GF-D8 (cell line): ENCODE measurements at places on chromosomes 1 and 21.

- DNase-seq, result peak; percentile 92
Observed at GRCh38 chr1:111471012-111471411, 2.8 kb upstream of the C1orf162 start.

DNA sequence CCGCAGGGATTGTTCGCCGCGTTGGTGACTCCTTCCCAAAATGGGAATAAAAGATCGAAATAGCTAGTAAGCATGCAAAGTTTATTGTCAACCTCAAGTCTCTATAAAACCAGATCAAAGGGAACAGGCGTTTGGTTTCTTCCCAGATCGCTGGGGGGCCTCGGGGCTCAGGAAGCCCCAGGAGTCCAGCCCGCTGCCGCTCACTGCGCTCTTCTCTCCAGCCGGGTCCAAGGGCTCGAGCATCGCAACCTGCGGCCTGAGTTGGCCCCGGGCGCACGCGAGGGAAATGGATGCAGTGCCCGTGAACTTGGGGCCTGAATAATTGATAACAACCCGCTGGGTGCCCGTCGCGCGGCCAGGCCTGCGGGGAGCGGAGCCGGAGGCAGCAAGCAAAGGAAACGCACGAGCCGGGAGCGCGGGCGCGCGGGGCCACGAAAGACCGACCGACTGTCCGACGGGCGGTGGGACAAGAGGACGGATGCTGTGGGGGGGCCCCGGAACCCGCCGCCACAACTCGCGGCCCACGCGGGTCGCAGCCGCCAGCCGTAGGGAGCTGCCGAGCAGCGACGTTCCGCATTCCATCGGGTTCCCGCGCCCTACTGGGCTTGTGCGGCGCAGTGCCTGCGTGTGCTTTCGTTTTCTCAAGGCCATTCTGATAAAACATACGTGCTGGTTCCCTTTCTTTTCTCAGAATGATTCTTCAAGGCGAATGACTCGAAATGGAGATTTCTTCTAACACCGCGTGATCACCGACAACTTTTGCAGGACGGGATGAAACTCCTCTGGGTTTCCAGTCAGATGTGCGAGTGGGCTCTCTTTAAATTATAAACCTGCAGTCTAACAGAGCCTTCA is 14.0 kb upstream of the ALX3 start:
- no peak for DNase-seq

- DNase-seq, result no peak
Observed at GRCh38 chr1:1041092-1041523, 21.2 kb downstream of the AGRN start.

DNA sequence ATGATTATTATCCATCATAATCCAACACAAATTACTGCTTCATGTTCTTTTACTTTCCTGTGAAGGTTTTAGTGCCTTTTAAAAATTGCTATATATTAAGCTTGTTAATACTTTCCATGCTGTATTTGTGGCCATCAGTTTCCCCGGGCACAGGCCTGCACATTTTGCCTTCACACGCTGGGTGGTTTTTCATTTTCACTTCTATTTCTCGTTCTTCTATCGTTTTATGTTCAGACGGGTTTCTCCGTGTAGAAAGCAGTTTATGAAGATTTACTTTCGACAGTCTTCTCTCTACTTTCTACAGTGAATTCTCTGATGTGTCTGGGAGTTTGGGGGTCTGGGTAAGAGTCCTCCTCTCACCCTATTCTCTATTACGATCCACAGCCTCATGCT is 9.5 kb downstream of the RUNX3 start:
- DNase-seq, result no peak

DNA sequence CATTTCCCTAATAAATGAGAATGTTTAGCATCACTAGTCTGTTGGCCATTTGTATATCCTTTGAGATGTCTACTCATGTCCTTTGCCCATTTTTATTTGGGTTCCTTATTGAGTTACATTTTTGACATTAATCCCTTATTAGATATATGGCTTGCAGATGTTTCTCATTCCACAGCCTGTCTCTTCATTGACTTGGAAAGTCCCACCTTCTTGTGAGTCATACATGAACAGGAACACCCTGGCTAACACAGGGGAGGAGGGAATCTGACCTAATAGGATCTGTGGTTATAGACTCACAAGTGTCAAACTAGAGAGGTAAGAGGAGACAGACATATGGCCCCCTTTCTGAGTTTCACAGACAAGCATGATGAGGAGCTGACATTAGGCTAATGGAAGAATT is 11.5 kb downstream of the ZP4 start:
- DNase-seq, result no peak

GRCh38 chr1:74368335-74368734 is 133.1 kb downstream of the TNNI3K start:
- DNase-seq, result no peak

GRCh38 chr1:45785583-45785982 is 17.8 kb upstream of the MAST2 start:
- peak; percentile 40 for DNase-seq

GRCh38 chr1:223741861-223742260 is 29.5 kb downstream of the CAPN2 start:
- DNase-seq, result no peak

- no peak for DNase-seq
Observed at GRCh38 chr1:231201979-231202633, 38.9 kb upstream of the GNPAT start.

- no peak for DNase-seq
Observed at GRCh38 chr1:6912518-6912917, 127.3 kb downstream of the CAMTA1 start.

DNA sequence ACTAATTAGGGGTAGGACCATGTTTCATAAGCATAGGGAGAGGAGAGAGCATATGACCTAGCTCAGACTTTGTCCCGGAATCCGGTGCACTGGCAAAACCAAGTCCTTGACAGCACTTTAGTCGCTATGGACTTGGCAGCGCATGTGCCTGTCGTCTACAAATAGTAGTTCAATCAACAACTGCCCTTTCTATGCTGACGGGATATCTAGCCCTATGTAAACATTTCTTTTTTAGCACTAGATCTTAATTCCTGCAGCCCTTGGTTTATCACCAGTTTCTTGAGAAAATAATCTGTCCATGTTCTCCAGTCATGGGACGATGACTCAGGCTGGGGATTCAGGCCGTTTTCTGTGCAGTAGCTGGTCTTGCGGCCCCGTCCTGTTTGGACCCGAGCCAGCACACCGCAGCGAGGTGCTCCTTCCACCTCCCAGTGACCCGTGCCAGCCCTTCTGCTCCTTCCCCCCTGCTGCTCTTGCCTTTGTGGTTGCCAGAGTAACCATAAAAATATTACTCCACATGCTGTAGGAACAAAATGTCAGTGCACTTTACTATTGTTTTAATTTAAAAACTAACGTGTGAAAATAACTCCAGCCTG is 8.6 kb upstream of the MT1HL1 start:
- DNase-seq, result no peak

DNA sequence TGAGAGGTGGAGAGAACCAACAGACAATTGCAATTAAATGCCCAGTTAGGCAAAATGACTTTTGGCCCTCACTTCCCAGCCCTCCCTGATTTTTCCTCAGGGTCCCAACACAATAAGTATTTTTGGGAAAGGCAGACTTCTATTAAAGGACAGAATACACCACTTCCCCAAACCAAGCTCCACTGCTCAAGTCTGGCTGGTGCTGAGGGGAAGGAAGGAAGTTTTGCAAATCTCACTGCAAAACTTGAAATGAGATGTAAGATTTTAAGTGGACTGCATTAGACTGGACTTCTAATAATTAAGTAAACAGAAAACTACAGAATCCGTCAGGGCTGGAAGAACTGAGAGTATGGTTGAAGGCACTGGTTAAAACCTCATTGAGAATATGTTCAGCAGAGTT is 32.2 kb upstream of the CD1D start:
- no peak for DNase-seq

GRCh38 chr1:1760715-1761114 is 17.6 kb downstream of the NADK start:
- DNase-seq, result no peak

DNA sequence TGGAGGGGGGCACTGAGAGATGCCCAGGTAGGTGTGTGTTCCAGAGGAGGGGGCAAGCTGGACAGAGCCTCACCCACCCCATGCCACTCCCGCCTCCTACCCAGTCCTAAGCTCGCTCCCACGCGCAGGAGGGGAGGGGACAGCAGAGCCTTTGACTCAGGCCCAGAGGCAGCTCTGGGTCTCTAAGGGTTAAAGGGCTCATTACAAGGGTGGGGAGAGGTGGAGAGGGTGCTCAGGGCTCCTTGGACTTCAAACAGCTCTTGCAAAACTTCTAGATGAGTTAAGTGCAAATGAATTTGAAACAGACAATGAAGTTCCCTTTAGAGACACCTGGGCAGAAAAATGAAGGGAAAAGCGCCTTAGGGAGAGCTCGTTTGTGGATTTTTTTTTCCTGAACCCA is 104.2 kb upstream of the CASZ1 start:
- no peak for DNase-seq

- DNase-seq, result no peak
Observed at GRCh38 chr1:39632323-39632681, 7.1 kb downstream of the HEYL start.

- DNase-seq, result no peak
Observed at GRCh38 chr1:61114178-61114870, 32.0 kb downstream of the NFIA start.

DNA sequence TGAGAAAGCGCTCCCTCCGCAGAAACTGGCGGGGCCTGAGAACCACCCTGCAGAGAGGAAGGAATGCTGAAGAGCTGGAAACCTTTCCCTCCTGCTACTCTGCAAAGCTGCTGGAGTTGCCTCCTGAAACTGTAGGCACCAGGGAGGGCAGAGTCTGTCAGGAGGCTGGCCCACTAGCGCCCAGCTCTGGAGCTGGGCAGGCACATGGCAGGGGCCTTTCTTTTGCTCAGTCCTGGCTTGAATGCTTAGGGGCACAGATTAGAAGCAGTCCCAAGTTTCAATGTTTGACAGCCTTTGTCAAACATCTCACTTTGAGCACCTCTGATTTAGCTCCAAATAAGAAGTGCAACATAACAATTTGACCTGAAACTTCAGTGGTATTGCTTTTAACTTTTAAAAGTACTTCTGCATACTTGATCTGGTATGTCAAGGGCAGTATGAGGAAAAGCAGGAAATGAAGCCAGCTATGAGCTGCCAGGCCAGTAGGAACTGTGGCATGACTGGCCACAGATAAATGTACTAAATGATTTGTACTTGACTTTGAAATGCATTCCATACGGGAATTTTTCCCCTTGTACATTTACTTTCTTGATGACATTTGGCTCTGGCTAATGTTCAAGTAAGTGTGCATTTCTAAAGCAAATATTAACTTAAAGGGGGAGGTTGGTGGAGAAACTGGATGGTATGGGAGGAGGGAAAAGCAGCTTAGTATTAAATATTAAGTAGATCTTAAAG is 7.2 kb downstream of the C1orf116 start:
- DNase-seq, result no peak

DNA sequence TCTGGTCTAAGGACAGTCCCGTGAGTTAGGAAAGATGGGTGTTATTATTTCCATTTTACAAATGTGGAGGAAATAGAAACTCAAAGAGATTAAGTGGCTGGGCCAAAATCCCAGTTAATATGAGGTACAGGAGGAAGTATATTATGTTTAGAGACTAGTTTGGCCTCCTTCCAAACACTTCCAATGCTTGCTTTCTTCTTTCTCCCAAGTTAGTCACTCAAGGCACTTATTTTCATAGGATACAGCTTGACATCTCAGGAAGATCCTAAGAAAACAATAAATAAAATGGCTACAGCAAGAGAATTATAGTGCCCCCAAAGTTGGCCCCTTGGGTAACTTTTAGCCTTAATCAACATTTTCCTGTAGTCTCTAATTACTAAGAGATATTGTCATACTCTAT is 47.5 kb upstream of the IPO9 start:
- no peak for DNase-seq

DNA sequence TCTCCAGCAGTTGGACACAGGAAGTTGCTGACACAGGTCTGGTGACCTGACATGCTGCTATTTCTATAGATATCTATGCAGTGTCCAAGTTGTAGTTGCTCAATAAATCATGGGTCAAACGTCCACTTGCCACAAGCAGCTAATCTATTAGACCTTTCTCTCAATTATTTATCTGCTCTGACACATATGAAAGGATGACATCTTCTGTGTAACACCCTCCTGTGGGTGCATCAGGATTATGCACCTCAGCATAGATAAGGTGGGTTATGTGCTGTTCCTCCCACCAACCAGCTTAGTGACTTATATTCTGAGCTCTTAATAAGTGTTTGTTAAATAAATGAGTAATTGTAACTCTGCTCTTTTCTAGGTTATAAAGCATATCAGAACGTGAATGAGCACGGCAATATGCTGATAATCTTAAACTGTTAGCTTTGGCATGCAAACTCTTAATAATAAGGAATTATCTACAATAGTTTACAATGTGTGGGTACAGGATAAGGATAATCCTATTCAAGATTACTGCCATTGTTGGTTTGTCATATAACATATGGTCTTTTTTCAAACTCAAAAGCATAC is 90.7 kb upstream of the GCLM start:
- DNase-seq, result no peak

- no peak for DNase-seq
Observed at GRCh38 chr1:35449334-35450008, 107.7 kb downstream of the KIAA0319L start.

DNA sequence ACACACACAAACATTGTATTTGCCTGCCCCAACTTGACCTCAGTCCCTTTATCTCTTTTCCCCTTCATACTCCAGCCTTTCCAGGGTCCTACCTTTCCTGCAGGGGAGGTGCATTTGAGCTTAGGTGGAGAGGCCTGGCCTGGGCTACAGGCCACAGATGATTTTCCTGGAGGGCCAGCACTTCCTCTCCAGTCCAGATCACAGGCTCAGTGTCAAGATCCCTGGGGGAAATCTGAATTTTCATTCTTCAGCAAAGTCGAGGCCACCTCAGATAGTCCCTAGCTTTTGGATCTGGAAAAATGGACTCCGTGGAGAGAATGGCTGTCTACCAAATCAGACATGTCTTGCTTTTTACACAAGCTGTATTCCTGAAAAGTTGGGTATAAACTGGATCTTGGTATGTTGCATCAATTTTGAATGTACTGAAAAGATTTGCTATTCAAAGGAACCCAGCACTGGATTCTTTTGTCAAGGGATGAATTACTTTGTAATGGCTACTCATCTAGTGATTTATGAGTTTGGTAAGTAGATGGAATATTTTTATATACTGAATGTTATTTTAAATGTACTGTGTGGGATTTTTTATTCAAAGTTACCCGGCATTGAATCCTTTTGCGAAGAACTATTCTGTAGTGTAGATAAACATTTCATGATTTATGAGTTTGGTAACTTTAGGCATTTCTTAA is 78.7 kb downstream of the DDR2 start:
- no peak for DNase-seq

DNA sequence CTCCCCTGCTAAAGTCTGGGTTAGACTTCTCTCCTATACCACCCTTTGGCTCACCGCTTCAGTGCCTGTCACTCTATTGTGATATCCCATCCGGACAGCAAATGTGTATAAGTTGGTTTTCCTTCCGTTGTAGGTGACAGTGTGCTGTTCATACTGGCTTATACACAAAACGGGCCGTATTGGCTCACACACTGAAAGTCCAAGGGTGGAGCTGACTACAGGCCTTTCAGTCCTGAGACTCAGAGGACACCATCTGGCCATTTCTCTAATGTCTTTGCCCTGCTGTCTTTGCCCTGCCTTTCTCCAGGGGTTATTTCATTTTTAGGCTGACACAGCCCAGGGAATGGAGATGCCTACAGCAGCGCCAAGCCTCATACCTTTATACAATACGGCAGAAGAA is 90.7 kb downstream of the URB2 start:
- DNase-seq, result no peak

GRCh38 chr1:113388621-113389358 is 1.5 kb upstream of the MAGI3 start:
- DNase-seq, result no peak
